Activated T-cell treated with anti-CD3 and anti-CD28 coated beads, Interleukin-2, amount 50 U/mL, for 1 hour (primary cell): ENCODE measurements at places on chromosomes 7 and 10.

- no peak for DNase-seq
Observed at GRCh38 chr7:155145477-155146255, 75.5 kb downstream of the HTR5A start.

DNA sequence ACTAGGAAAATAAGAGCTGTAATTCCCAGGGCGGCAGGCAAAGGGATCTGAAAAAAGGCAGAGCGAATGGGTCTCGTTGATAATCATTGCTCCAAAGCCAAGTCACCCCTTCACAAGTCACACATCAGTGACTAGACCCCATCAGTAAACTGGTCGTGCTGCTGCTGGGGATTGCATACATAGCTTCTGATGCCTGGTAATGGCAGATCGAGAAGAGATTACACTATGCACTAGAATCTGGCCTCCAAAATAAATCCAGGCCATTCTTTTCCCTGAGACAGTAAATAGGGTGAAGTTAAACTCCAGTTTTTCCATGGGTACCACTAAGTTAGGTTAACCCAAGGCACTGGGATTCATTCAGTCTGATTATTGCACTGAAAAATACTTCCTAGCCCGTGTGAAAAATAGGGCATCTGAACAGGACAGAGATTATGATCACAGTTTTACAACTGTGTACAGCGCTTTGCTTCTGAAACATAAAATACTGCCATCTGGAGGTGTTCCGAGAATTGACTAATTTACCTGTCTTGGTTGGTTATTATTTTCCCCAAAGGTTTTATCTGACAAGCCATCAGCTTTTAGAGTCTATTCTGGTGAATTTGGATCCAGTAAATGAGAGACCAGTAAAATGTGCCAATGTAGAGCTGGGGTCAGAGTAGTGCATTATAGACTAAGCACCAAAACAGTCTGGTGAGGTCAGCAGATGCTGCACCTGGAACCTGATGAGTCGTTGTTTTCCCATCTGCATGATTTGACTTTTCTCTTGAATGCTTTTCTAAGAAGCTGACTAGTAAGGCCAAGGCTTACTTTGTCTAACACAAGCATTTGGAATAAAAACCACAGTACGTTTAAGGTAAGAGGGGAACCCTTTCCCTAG is 82.9 kb upstream of the AFAP1L2 start:
- DNase-seq, result no peak

GRCh38 chr10:9228771-9229170 is 1174.3 kb downstream of the GATA3 start:
- DNase-seq, result no peak

DNA sequence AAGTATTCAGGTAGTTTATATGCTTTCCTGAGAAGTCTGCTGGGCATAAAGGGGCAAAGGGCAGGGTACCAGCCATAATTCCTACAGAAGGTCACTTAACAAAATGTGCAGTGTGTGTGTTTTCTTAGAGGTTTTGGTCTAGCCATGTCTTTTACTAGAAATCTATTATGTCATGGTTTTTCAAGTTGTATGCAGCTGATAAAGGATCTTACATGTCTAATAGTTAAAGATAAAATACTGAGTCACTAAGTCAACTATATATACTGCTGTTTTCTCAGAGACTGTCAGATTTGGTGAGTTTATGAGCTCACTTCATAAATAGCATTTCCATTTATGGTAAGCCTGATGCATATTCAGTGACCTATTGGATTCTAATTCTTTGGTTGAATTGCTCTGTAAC is 7.7 kb downstream of the CASP2 start:
- no peak for DNase-seq

GRCh38 chr10:113067501-113067900 is 117.5 kb downstream of the TCF7L2 start:
- no peak for DNase-seq

- DNase-seq, result no peak
Observed at GRCh38 chr7:137916564-137916963, 69.8 kb upstream of the DGKI start.

DNA sequence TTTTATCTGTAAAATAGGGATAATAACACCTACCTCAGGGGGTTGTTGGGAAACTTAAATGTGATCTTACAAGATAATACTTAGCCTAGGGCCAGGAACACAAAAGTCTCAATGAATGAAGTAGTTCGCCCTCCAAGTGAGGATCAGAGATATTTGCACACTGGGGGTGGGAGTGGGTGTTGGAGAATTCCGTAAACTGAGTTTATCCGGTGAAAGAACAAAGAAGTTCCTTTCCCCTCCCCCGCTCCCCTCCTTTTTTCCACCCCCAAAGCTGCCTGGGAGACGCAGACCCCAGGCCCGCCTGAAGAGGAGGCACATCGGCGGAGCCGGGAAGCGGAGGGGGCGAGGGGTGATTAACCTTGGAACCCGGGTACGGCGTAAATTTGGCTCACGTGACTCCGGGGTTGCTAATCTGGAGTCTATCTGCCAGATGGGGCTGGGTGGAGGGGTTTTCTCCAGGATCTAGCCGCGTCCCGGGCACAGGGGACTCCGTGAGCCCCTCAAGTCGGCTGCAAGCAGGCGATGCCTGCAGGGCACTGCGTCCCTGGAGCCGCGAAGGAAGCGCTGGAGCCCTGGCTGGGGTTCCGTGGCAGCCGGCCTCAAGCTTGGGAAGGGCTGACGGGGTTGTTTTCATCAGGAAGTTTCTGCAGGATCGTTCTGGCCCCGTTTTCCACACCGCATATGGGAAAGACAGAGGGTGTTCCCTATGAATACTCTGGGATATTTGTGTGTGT is 1.4 kb upstream of the PODXL start:
- no peak for DNase-seq

GRCh38 chr7:43825391-43825808 is 43.9 kb downstream of the MRPS24 start:
- no peak for DNase-seq

DNA sequence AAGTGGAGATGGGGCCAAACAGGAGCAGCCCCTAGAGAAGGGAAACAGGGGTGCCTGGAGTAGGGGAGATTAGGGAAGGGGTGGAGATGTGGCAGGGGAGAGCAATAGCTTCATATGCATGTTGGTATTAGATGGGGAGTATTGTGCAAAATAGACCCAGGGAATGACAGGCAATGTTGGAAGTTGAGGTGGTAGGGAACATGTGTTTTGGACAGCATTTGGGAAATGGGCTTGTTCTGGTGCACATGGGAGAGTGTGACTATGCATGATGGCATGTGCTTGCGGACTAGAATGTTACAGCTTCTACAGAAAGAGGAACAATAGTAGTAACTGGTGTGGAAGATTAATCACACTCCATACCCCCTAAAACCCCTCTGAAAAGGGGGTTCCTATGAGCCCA is 10.4 kb downstream of the PAX2 start:
- no peak for DNase-seq

GRCh38 chr7:27994639-27995038 is 186.0 kb downstream of the JAZF1 start:
- DNase-seq, result no peak

DNA sequence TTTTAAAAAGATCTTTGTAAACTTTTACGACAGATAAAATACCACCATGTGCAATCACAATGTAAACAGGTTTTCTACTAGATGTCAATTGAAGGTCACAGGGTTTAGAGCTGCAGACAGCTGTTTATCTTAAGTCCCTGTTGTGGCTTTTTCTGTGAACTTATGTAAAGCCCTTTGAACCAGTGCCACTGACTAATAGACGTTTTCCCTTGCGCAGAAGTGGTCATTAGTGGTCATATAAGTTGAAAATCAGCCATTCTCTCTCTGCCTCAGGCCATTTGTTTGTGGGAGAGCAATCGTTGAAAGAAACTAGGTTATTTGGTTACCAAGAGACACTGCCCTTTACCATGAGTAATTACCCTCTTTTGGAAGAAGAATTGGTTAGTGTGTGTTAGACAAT is 23.9 kb downstream of the CACNB2 start:
- DNase-seq, result no peak

GRCh38 chr7:127346575-127347256 is 45.8 kb downstream of the ZNF800 start:
- no peak for DNase-seq

DNA sequence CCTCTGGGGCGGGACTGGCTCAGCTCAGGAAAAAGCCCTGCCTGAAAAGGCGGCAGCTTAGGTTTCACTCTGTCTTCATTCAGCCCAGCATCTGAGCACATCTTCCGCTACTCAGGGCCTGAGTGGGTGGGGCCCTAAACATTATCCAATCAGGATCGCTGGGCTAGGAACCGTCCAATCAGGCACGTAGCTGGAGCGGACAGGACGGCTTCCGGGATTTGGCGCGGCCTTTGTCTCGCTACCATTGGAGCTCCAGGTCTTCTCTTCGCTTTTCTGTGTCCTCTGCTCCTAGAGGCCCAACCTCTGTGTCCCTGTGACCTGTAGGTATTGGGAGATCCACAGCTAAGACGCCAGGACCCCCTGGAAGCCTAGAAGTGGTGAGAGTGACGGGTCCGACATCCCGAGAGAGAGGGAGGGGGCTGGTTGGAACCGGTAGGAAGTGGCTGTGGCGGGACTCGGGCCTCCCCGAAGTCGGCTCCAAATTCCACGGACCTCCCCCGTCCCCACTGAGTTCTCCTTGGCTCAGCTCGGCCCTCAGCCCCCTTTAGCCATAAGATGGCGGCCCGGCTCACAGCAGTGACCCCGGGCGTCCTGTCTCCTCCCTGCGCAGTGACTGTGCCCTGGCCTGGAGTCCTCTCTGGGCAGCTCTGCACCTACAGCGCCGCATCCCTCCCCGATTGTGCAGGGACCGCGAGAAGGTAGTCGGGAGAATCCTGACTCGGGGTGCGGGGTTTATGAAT is 99.1 kb downstream of the ZNF680 start:
- DNase-seq, result peak; percentile 18

- DNase-seq, result peak; percentile 19
Observed at GRCh38 chr10:124092860-124093773, at the start of gene CHST15. TSS of gene CHST15 (minus strand) at chr10:124093598. CDS start at chr10:124046212, 47,386 bp downstream.

GRCh38 chr10:18793951-18794350 is 134.7 kb downstream of the ARL5B start:
- DNase-seq, result no peak

- no peak for DNase-seq
Observed at GRCh38 chr10:77268721-77269120, 368.9 kb downstream of the KCNMA1 start.

- no peak for DNase-seq
Observed at GRCh38 chr7:24898691-24899090, 81.3 kb downstream of the OSBPL3 start.

DNA sequence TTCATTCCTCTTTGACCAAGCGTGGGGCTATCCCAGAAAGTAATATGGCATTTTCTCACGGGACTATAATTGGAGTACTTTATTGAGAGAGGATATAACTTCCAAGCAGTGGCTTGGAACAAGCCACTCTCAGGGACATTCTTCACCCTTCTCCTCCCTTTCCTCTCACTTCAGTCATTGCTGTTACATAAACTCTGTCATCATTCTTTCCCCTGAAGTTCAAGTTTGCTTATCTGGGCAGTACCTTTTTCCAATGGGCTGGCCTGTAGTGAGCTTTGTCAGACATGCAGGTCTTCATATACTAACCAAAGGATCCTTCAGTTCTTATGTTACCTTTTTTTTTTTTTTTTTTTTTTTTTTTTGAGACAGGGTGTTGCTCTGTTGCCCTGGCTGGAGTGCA is 58.7 kb upstream of the KMT2E start:
- no peak for DNase-seq

GRCh38 chr7:101681170-101682007 is 52.3 kb upstream of the MYL10 start:
- no peak for DNase-seq

- DNase-seq, result no peak
Observed at GRCh38 chr7:104973227-104973626, 40.8 kb upstream of the KMT2E start.

- DNase-seq, result no peak
Observed at GRCh38 chr7:114087653-114088469, 169.1 kb upstream of the PPP1R3A start.

DNA sequence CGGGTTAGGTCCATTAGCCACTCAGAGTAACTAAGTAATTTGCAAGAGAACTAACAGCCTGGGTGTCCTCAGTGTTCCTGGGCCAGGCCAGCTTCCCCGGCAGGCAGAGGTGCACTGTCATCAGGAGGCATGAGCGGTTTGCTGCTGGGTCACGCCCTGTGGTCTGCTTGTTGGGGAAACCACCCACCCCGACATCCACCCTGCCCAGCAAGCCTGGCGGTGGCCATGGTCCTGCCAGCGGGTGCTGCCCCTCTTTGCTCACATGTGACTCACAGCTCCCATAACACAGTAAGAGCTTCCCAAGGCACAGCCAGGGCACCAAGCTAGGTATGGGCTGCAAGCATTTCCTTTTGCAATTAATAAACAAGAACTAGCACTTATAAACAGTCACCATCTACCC is 75.9 kb downstream of the RGS10 start:
- DNase-seq, result peak; percentile 28

DNA sequence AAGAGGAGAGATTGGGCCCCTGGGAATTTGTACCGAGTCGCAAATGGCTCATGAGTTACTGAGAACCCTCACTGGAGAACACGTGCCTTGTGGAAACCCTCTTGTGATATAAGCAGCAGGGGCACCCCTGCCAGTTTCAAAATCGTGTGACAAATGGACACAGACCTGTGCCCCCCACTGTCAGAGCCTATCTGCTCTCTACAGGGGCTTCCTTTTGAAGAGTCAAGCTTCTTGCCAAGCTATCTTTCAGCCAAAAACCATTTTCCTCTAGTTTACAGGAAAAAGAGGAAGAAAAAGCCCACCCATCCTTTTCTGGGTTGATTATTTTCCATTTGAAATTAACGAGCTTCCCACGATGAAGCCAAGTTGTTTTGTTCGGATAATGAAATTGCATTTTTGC is 64.1 kb upstream of the MPP7 start:
- no peak for DNase-seq

GRCh38 chr7:128037081-128037480 is 5.8 kb upstream of the LRRC4 start:
- no peak for DNase-seq

DNA sequence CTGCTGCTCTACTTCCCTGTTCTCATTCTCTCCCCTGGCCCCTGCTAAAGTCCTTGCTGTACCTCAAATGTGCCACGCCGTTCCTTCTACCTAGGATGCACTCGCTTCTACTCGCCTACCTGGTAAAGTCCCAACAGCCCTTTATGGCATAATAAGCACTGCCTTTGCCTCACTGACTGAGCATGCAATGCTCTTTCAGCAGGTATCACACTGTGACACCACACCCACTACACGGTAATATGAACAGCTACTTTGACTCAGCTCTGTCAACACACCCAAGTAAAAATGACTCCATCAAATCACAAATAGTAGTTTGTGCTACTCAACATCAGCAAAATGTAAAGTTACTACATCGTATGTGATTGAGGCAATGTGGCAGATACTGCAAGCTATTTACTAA is 37.6 kb downstream of the FAM204A start:
- no peak for DNase-seq

DNA sequence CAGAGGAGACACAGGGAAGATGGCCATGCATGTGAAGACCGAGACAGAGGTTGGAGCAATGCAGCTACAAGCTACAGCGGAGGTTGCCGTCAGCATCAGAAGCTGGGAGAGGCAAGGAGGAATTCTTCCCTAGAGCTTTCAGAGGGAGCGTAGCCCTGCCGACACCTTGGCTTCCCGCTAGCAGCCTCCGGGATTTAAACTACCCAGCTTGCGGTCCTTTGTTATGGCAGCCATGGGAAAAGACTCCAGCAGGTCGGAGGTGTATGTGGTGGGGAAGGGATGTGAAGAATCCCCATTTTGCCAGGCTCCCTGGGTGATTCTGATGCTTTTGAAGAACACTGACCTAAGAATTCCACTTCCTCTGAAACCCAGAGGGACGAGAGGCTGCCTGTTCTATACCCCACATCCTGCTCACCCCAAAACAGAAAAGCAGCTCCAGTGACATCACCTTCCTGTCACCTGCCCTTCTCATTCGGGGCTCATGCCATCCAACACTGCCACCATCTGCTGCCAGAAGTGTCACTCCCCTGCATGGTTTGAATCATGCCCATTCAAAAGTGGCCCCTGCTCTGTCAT is 3.3 kb upstream of the SEPHS1 start:
- peak; percentile 40 for DNase-seq

- DNase-seq, result no peak
Observed at GRCh38 chr7:4787947-4788626, 12.7 kb downstream of the AP5Z1 start.
